ENCODE measurements at places on chromosomes 6 and 20. TPM values are rescaled to one million over a fixed set of nuclear protein-coding genes. Genes with fewer than 3 reads are reported as not detected.

The TREM1 gene
- total RNA-seq: not detected

The MYCT1 gene
- total RNA-seq: 0.16 TPM

The CCN5 gene
- 59.2 TPM for total RNA-seq

The STX11 gene
- total RNA-seq: 3.2 TPM

The ZC2HC1B gene
- total RNA-seq: 0.16 TPM

The SYCP2L gene
- 0.16 TPM for total RNA-seq

The KCNQ2 gene
- total RNA-seq: not detected

The COL19A1 gene
- total RNA-seq: not detected

The TNFAIP3 gene
- total RNA-seq: 3.0 TPM

The PRICKLE4 gene
- not detected for total RNA-seq

The CLPSL2 gene
- not detected for total RNA-seq

The TAB2 gene
- total RNA-seq: 36.7 TPM

The HLA-DQA1 gene
- total RNA-seq: not detected

The C6orf132 gene
- total RNA-seq: 2.6 TPM

The OR2J3 gene
- not detected for total RNA-seq

The STX16 gene
- total RNA-seq: 41.5 TPM

The C20orf141 gene
- not detected for total RNA-seq

The SEL1L2 gene
- total RNA-seq: not detected

The OOEP gene
- 0.16 TPM for total RNA-seq

The CDH22 gene
- total RNA-seq: not detected

The XKR7 gene
- not detected for total RNA-seq

The ULBP1 gene
- 0.61 TPM for total RNA-seq

The RAB5IF gene
- 38.5 TPM for total RNA-seq

The RHAG gene
- not detected for total RNA-seq

The OPRM1 gene
- not detected for total RNA-seq

The BEND3 gene
- total RNA-seq: 3.0 TPM

The CAGE1 gene
- not detected for total RNA-seq

The SNAI1 gene
- 3.1 TPM for total RNA-seq

The TREML1 gene
- not detected for total RNA-seq

The CGAS gene
- total RNA-seq: 6.0 TPM

The CYP21A2 gene
- not detected for total RNA-seq

The RBM24 gene
- total RNA-seq: 1.7 TPM

The ADGRF1 gene
- not detected for total RNA-seq

The ADGB gene
- not detected for total RNA-seq

The LY86 gene
- total RNA-seq: not detected

The TNFRSF6B gene
- total RNA-seq: 8.0 TPM

The ANKRD6 gene
- 8.1 TPM for total RNA-seq

The PRSS16 gene
- total RNA-seq: not detected

The TUBB1 gene
- total RNA-seq: under 0.01 TPM

The OR2B6 gene
- total RNA-seq: not detected

The AIF1 gene
- not detected for total RNA-seq

The TTLL9 gene
- total RNA-seq: not detected

The SNAP25 gene
- total RNA-seq: 0.73 TPM

The UNC5CL gene
- total RNA-seq: 0.12 TPM

The PLEKHG1 gene
- 0.81 TPM for total RNA-seq

The MOG gene
- total RNA-seq: not detected

The MCCD1 gene
- not detected for total RNA-seq

The LTA gene
- total RNA-seq: not detected

The ADIG gene
- not detected for total RNA-seq

The USP49 gene
- total RNA-seq: 2.8 TPM

The LST1 gene
- not detected for total RNA-seq

The OR2B2 gene
- total RNA-seq: not detected

The WFDC2 gene
- not detected for total RNA-seq

The BIRC7 gene
- not detected for total RNA-seq

The SYTL3 gene
- total RNA-seq: 1.3 TPM

The NT5DC1 gene
- total RNA-seq: 13.0 TPM
